ENCODE measurements at places on chromosomes 5 and 9. TPM values are rescaled to one million over a fixed set of nuclear protein-coding genes. Genes with fewer than 3 reads are reported as not detected.
A peak's percentile ranks its signal among the peaks of the same experiment; 100 is the strongest.

DNA sequence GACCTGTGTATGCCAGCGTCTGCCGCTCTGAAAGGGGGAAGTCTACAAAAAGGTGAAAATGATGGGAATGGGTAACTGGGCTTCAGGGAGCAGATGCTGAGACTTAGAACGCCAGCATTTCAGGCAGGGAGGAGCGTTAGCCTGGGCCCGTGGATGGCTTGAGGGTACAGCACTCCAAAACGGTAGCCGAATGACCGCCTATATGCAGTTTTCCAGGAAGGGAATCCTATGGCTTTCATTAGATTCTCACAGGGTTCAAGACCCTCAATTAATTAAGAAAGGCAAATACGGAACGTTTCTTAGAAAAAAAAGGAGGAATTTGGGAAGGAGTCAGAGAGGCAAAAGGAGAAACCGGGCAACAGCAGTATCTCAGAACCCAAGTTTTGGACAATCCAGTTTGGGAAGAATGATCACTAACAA is 639 bp downstream of the AMACR start:
- DNase-seq = no peak

- no peak for DNase-seq
Measured at GRCh38 chr9:92507496-92507895, 25.2 kb upstream of the ASPN start.

DNA sequence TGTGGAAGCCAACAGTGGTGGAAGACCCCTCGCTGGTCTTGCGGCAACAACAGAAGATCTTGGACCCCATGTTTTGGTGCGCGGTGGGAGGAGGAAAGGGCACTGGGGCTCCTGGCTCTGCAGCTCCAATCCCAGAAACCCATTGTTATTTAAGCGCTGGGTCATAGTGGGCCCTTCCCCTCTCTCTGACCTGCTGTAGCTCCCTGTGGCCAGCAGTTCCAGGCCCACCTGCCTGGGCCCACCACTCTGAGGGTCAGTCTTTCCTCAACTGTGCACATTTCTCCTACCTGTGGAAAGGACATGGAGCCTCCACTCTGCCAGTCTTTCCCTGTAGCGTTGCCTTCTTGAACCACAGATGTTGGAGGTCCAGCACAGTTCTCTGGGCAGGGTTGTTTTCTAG is at the start of gene TEX53:
Gene TEX53, minus strand, starts transcription at position 101 of the 400 bp plus-strand sequence. Its CDS starts 31 bp downstream, at position 70.
- no peak for DNase-seq

The IFNA21 gene
- total RNA-seq = not detected

- no peak for DNase-seq
Measured at GRCh38 chr9:136372561-136373299, 739 bp downstream of the CARD9 start.

The C6 gene
- 26.6 TPM for total RNA-seq

The COL15A1 gene
- total RNA-seq = 9.7 TPM

DNA sequence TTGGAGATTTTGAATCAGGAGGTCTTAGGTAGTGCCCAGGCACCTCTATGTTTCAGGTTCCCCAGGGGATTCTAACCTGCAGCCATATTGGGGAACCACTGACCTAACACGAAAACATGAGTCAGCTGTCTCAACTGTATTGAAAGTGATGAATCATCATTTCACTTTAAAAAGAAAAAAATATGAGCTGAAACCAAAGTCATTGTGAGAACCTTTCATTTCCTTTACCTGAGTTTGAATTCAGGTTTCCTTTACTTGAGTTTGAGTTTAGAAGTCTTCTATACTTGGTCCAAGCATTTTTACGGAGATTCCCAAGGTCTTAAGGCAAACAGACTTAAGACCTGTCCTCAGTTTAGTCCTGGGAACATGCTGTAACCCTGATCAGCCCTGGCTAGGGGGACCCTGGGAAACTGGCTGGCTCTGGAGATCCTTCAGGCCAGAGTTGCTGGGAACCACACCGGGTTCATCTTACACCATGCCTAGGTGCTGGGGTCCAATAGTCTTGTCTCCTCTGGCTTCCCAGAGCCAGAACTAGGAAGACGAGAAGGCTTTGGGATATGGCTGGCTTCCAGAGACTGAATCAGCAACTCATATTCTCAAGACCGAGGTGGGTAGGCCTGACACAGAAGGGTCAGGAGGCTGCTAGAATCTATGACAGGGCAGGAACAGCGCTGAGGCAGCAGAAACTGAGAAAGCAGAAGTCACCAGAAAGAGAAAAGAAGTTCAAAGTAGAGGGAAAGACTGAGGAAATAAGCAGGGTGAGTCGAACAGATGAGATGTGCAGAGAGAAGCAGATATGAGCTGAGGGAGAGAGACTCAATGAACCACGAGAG is 16.4 kb upstream of the PDCD1LG2 start:
- no peak for DNase-seq

GRCh38 chr9:128657344-128657704 is 677 bp upstream of the DYNC2I2 start:
- no peak for DNase-seq

GRCh38 chr5:88825584-88826315 is 57.2 kb downstream of the MEF2C start:
- DNase-seq = no peak

DNA sequence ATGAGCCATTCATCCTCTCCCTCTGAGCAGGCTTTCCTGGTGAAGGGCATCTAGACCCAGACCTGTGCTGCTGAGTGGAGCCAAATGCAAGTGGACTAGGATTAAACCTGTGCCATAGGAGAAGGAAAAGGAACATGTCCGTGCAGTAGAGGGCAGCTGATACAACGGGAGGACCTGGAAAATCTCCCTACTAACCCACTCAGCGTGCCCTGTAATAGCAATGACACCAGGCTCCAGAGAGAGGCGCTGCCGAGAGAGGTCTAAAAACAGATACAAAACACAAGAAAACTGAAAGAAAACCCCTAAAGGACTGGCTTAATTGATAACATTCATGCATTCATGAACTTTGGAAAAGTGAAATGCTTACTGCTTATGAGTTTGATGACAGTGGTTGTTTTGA is 60.8 kb downstream of the PFDN1 start:
- no peak for DNase-seq

DNA sequence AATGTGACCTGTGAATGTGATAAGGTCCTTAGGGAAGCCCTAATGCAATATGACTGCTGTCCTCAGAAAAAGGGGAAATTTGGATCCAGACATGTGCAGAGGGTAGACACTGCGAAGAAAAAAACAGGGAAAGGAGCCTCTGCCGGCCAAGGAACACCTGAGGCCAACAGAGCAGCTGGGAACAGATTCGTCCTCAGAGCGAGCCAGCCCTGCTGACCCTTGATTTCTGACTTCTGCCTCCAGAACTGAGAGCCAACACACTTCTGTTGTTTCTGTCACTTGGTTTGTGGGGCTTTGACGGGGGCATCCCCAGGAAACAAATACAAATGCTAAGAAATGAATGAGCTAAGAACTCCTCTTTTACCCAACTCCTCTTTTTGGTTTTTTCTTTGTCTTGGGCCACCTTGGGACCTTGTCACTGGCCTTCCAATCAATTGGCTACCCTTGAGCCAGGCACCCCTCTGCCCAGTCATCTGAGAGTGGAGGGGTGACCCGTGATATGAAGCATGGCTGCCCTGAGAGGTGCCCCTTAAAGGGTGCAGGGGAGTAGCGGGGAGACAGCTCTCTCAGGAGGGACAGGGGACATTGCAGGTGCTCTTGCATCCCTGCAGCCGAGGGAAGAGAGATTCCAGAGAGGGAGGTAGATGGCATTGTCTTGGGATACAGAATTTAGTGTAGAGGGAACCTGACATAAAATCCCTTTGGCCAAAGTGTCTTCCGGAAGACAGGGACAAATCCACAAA is 16.9 kb downstream of the TMOD1 start:
- DNase-seq = no peak

- no peak for DNase-seq
Measured at GRCh38 chr5:97022898-97023297, 87.0 kb downstream of the LNPEP start.

DNA sequence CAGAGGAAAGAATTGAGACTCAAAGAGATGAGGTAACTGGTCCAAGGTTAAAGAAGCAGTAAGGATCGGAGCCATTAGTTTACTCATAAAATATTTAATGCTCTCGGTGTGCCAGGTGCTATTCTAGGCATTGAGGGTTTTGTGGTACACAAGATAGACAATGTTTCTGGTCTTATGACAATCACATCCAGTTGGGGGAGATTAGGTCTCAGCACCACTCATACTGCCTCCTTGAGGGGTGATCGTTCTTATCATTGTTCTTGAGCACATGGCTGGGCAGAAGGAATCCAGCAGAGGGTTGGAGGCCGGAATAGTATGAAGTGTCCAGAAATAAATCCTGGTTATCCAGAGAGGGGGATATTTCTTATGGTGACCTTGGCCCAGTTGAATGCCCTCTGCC is 40.7 kb upstream of the LCP2 start:
- DNase-seq = no peak

The SLC1A1 gene
- total RNA-seq = 1.3 TPM

DNA sequence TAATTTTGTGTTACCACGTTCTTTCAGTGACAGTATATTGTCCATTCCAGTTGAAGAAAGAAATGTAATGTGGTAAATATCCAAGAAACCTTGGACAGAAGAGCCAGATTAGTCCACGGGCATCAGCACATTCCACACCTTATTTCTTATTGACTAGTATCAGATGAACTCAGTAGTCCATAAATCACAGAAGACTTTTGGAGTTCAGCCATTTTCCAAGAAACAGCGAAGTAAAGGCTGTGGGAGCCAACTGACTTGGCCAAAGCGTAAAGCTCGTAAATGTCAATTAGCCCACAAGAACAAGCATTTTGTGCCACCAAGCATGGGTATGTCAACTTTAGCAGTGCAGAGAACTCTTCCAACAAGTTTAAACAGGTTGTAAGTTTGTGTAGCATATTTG is 60.2 kb upstream of the STARD4 start:
- no peak for DNase-seq

The ZNF883 gene
- total RNA-seq = 3.4 TPM

The FGF1 gene
- total RNA-seq = 0.03 TPM

The TRIM7 gene
- total RNA-seq = 4.6 TPM

GRCh38 chr9:11735391-11735790 is 957.8 kb upstream of the TYRP1 start:
- DNase-seq = no peak

DNA sequence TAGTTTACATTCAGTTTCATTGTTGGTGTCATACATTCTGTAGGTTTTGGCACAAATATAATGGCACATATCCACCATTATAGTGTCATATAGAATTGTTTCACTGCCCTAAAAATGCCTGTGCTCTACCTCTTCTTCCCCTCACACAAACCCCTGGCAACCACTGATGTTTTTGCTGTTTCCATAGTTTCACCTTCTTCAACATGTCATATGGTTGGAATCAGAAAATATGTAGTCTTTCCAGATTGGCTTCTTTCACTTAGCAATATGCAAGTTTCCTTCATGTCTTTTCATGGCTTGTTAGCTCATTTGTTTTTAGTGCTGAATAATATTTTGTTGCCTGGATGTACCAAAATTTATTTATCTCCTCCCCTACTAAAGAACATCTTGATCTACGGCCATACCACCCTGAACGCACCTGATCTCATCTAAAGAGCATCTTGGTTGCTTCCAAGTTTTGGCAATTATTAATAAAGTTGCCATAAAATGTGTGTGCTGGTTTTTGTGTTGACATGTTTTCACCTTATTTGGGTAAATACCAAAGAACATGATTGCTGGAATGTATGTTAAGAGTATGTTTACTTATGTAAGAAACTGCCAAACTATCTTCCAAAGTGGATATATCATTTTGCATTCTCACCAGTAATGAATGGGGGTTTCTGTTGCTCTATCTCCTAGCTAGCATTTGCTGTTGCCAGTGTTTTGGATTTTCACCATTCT is 17.0 kb upstream of the CDK20 start:
- no peak for DNase-seq

GRCh38 chr5:173453167-173453566 is 125.0 kb upstream of the STC2 start:
- DNase-seq = no peak

GRCh38 chr9:13934416-13934815 is 379.5 kb downstream of the NFIB start:
- no peak for DNase-seq

DNA sequence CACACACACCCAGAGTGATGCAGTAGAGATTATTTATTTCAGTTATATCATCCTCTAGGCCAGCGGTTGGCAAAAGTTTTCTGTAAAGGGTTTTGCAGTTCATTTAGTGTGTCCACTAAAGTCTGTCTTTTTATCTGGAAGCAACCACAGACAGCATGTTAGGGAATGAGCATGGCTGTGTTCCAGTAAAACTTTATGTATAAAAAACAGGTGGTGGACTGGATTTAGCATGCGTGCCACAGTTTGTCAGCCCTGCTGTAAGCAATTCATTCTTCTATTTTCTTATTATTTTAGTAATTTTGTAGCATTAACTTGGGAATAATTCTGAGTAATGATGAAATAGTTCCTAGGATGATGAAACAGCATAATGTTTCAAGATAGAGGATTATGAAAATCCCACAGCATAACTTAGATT is 51.7 kb downstream of the CCNH start:
- DNase-seq = no peak

GRCh38 chr9:104279535-104280177 is 185.5 kb downstream of the SMC2 start:
- DNase-seq = no peak

The CD274 gene
- 0.63 TPM for total RNA-seq

DNA sequence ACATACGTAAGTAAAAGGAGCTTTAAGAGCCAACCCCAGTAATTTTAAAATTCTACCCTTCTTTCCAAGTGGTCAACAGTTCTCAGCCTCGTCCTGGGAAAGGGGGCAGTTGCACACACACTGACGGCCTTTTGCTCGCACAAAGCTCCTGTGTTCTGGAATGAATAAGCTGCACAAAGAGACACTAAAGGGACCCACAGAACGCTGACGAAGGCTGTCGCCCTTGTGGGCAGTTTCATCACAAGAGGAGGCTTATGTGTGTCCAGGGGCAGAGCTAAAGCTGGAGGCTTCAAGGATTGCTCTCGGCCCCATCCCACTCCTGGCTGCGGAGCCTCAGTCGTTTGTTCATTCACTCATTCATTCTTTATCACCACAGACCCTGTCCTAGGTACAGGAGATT is 67.0 kb upstream of the NEK6 start:
- peak; percentile 15 for DNase-seq

The ANKRD34B gene
- not detected for total RNA-seq

GRCh38 chr5:131538177-131538593 is 96.8 kb downstream of the RAPGEF6 start:
- no peak for DNase-seq

DNA sequence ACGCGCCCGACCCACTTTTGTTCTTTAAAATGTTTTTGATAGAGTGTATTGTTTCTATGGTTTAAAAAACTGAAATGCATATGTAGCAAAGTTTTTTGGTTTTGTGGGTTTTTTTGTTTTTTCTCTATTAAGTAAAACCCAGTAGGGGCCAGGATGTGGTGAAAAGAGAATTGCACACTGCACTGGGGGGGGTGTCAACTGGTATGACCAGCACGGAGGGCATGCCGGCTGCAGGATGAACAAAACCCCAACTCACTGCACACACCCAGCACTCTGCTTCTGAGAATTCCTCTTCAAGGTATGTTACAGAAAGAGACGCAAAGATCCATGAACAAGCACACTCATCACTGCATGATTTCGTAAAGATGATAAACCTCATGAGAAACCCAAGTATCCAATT is 75.0 kb downstream of the STK10 start:
- DNase-seq = no peak

Data from pancreas (tissue), 10 donors.